ENCODE measurements at places on chromosomes 16 and 17.

- DNase-seq = no peak
These were observed 27.7 kb upstream of the MYOCD start for GRCh38 chr17:12637745-12638651.

DNA sequence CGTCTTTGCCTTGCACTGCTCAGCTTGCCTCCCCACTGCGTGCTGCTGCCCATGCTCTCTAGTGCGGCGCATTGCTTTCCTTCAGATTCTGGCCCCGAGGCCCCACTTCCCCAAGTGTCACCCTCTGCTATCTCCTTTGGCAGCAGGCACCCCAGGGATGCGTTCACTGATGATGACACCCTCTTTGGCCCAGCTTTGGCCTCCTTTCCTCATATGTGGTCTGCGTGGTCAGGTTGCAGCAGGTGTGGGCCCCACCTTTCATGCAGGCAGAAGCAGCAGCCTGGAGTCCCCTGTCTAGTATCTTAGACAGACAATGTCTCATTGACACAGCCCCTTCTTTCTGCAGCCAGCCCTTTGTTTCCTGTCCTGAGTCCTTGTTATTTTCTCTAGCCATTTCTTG is 4.8 kb upstream of the CCL3 start:
- DNase-seq = no peak

DNA sequence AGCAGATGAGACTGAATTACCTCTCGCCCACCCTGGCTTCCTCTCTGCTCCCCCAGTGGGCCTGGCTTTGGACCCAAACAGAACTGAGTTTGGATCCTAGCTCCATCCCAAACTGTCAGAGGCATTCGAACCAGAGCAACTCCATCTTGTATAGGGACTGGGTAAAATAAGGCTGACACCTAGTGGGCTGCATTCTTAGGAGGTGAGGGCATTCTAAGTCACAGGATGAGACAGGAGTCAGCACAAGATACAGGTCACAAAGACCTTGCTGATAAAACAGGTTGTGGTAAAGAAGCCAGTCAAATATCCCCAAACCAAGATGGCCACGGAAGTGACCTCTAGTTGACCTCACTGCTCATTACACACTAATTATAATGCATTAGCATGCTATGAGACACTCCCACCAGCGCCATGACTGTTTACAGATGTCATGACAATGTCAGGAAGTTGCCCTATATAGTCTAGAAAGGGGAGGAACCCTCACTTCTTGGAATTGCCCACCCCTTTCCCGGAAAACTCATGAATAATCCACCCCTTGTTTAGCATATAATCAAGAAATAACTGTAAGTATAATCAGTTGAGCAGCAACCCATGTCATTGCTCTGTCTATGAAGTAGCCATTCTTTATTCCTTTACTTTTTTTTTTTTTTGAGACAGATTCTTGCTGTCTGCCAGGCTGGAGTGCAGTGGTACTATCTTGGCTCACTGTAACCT is 44.4 kb downstream of the LYRM1 start:
- DNase-seq = no peak

GRCh38 chr16:85270374-85270773 is 158.1 kb upstream of the CIBAR2 start:
- no peak for DNase-seq

DNA sequence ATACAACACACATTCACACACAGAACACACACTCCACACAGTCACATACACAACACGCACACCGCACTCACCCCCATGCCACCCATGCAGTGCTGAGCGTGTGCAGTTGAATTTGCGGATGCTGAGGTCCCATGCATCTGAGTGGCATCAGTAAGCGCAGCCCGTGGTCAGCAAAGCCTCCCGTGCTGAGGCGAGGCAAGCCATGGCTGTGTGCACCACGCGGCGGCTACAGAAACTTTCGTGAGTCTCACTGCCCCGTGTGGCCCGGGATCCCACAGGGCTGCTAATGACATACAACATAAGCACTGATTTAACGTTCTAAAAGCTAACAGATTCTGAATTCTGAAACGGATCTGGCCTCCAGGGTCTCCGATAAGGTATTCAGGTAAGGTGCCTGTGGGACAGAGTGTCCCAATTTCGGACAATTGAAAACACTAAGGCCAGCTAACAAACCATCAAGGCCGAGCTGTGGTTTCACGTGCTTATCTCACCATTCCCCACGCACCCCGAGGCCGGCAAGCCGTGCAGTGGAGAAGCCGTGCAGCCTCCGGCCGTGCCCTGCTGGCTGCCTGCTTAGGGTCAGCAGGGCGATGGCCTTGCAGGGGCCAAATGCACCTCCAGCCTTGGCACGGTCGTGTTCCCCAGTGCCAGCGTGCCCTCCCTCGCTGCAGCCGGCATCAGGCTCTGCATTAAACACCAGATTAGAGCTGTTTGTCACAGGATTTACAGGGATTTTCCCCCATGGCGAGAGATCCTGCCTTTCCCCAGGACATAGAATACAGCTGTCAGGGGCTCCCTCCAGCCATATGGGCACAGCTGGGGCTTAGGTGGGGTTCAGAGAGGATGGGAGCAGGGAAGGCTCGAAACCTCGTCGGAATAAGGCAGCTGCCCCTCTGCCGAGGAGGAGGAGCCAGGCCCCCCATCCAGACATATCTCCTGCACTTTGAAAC is 191.7 kb downstream of the C16orf95 start:
- DNase-seq = no peak

- DNase-seq = no peak
These were observed 41.0 kb downstream of the NXPH3 start for GRCh38 chr17:49616601-49617131.

- no peak for DNase-seq
These were observed 25.7 kb upstream of the ENDOV start for GRCh38 chr17:80389011-80389995.

Data from DMS79 treated with DMSO at 0.1 percent for 48 hours (cell line).